ENCODE measurements at places on chromosomes 12 and 14.

DNA sequence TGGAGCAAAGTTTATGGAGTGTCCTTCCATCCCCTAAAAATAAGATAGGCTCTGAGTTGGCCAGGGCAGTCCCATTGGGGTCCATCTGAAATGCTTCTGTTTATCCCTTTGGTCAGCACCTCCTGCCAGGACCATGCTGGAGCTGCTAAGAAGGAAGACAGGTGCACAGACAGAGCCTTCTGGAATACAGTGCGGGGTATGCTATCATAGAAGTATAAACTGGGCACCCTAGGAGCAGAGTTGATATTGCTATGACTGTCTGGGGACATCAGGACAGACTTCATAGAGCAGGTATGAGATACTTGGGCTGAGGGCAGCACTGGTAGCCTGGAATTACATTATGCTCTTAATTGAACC lies 170.4 kb upstream of the HIF1A start:
- H3K27me3 ChIP-seq: no peaks in the 10 kb centered on the region
- no peak overlapping the region for H3K4me3 ChIP-seq
- H3K4me1 ChIP-seq: peaks cover 9% of the 10 kb centered on the region
- peak overlapping the region; percentile 86 for H3K27ac ChIP-seq

DNA sequence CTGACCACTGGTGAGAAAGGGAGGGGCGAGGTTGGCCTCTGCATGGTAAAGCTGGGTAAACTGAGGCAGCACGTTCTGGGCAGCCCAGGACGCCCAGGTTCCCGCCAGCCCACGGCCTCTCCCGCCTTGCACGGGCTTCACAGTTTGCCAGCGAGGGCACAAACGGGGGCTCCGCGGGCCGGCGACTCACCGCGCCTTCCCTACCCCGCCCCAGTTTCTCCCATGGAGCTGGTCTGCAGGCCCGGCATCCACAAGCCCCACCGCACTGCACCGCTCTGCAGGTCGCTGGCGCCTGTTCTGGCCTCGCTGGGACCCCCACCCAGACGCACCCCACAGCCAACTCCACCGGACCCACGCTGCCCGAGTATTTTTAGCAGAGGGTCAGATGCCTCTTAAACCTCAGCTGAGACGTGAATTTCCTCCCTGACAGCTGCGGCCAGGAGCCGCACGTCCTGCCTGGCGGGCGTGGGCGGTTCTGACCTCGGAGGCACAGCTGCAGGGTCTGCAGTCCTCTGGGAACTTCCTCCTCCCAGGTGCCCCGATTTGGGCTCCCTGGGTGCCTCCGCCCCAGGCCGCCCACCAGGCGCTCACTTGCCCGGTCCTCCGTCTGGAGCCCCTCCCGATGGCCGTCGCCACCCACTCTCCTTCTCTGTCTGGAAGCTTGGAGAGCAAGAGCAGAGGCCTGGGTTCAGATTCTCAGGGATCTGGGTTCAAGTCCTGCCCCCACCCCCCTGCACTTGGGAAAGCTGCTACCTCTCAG lies 29.5 kb upstream of the INF2 start:
- H3K4me3 ChIP-seq: no peak overlapping the region
- H3K27ac ChIP-seq: no peak overlapping the region
- H3K36me3 ChIP-seq: no peaks in the 10 kb centered on the region

DNA sequence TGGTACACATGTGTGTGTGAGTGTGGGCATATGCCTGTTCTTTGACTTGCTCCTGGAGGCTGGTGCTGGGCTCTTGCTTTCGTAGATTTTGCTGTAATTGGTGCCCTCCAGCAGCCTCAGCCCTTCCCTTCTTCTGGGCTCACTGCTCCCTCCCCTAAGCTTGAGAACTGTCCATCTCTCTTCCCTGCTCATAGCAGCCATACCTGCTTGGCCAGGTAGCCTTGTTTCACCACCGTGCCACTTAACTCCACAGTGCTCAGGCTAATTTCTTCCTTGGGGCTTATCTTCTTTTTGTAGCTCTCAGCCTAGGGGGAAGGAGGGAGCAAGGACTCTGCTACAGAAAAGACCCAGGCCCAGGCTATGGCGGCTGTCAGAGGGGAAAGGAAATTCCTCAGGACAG lies 19.8 kb downstream of the PLEK2 start:
- peaks cover 5% of the 10 kb centered on the region for H3K36me3 ChIP-seq
- H3K27ac ChIP-seq: no peak overlapping the region
- no peaks in the 10 kb centered on the region for H3K4me1 ChIP-seq
- no peak for DNase-seq
- no peaks in the 10 kb centered on the region for H3K27me3 ChIP-seq
- no peak overlapping the region for H3K4me3 ChIP-seq

GRCh38 chr14:92987713-92988510 lies 65.0 kb downstream of the CHGA start:
- no peak for DNase-seq
- peaks cover 23% of the 10 kb centered on the region for H3K36me3 ChIP-seq
- H3K27me3 ChIP-seq: no peaks in the 10 kb centered on the region
- peaks cover 22% of the 10 kb centered on the region for H3K4me1 ChIP-seq

- no peak overlapping the region for H3K4me3 ChIP-seq
- no peaks in the 10 kb centered on the region for H3K27me3 ChIP-seq
- no peak for DNase-seq
Observed at GRCh38 chr14:91063119-91063518, 2.7 kb upstream of the RPS6KA5 start.

Data from tibial artery (tissue), 4 donors.